Coronary artery (tissue), 2 donors: ENCODE measurements at places on chromosomes 4 and X.

GRCh38 chr4:6938647-6939271 is 29.1 kb downstream of the TBC1D14 start:
- no peak for DNase-seq

DNA sequence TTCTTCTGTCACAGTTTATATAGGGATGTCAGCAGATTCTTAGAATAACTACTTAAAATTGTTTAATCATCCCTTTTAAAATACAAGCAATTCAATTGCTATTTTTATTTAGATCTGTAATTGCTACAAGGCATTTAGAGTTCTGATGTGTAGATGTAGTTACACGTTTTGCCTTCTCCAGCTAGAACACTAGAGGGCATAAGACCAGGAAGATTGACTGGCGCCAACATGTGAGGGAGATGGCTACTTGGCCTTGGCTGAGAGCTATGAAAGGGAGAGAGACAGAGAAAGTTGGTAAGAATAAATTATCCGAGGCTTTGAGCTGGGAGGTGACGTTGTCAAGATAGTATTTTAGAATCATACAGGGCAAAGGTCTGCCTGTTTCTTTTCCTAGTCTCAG is 563.7 kb upstream of the PRKX start:
- DNase-seq, result no peak

- no peak for DNase-seq
Observed at GRCh38 chrX:21379991-21380390, 5.8 kb downstream of the CNKSR2 start.

DNA sequence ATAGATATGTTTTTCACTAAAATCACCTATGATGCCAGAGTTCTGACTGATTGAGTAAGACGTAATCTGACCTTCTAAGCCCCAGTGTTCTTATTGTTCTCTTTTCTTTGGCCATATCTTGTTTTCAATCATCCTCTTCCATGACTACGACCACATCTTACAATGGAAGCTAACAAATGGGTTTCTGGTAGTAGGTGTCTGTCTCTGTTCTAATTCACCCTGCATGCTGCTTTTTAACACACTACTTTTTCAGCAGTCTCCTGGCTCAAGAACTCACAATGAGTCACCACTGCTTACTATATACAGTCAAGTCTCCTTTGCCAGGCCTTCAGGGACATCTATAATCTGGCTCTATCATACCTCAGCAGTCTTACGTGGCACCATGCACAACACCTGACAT is 146.1 kb downstream of the NEXMIF start:
- DNase-seq, result no peak

DNA sequence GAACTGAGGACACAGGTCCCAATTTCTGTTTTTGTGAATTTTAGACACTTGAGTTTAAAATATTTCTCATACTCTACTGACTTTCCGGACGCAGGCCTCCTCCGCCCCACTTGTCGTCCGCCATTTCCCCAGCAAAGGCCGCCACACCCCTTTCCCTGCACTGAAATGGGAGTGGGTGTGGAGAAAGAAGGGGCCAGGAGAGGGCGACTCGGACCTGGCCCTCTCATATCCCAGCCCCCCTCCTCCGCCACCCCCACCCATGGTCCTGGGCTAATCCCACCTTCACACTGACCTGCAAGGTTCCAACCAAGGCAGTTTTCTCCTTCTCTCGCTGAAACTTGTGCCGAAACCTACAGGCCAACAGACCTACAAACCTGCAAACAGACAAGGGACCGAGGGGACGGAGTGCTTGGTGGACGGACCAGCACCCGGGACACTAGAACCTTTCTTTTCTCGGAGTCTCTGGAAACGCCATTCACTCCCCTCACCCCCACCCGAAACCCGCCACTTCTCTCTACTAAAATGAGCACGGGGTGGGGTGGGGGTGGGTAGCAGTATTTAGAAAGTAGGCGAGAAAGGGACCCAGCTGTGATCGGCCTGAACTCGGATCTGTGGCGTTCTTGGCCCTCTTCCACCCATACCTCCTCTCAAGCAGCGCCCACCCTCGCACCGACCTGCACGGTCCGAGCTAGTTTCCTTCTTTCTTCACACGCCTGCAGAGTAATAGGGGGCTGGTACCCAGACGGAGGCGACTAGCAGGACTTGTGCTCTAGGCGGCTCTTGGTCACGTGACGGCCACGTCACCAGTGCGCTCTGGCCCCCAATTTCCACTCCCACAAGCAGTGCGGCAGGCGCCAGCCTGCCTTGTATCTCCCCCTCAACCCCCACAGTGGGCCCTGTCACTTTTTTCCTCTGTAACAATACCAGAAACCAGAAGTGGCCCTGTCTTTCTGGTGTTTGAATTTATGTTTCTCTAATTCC is at the start of gene ARMCX6:
ARMCX6 (minus strand) TSS at position 790 of the 981 bp plus-strand sequence. CDS start 1,380 bp downstream, outside the sequence.
- peak; percentile 87 for DNase-seq

DNA sequence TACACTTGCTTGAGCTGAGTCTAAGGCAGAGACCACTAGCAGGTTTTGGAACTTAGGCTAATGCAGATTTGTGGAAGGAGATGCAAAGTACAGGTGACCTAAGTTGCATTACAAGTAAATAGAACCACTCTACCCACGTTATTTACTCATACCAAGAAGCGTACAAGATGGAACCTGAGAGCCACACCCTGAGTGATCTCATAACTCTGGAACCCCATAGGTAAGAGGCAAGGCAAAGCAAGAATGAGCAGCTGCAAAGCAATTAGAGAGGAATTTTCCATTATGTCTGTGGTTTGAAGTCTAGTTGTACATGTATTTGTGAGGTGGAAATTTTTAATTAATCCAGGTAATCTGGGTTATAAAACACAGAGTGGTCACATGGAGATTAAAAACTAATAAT is 55.4 kb downstream of the CC2D2A start:
- DNase-seq, result no peak

DNA sequence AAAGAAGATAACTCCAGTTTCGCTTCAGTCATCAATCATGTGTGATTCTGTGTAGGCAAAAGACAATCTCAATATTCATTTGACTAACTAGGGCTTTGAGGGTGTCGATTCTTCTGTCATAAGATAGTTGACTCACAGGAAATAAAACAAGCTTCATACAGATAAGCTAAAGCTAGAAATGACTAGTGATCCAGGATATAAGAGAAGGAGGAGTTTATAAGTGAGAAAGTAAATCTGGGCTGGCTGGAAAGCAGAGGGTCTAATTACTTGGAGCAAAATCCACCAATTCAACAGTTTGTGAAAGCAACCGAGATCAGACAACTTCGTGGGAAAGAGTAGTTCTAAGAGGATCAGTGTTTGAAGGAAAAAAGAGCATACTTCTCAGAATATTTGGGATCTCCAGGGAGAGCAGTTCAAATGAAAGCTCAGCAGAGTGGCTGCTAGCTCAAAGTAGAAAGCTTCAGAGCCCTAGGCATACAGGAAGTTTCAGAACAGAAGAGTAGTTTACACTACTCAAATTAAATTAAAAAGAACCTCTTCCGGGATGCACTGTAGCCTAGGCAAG is 429.3 kb downstream of the INPP4B start:
- DNase-seq, result no peak

GRCh38 chr4:119525771-119526712 is 102.6 kb downstream of the PDE5A start:
- DNase-seq, result no peak

DNA sequence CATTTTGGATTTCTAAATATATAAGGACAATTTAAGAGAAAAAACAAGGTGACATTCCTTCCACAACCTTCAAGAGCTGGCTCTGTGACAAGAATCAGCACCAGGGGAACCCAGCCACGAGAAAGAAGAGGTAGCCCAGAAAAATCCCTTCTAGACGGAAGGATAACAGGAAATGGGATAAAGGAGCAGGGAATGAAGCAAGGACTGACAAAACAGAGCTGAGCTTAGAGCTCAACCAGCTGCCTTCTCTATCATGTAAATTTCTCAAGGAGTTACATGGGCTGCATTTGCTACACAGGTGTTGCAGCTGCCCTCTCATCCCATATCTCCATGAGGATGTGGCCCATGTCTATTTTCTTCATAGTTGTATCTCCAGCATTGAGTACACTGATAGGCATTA is 154.2 kb upstream of the PRDX4 start:
- no peak for DNase-seq

- no peak for DNase-seq
Observed at GRCh38 chrX:56397636-56398035, 165.5 kb downstream of the KLF8 start.

DNA sequence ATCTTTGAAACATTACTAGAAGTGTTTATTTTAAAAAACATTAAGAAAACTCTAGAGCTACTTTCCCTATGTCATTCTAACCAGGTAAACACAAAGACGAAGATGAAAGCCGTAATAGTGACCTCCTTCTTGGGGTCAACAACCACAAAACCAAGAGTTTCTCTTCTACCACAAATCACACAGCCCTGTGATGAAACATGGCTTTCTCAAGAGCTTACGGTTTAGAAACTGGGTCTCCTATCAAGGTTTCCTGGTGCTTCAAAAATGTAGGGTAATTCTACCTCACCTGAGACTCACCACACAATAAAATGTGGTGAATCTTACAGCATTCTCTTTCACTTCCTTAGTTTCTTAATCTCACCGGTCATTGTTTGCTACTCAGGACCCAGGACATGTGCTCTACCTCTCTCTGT is 50.9 kb downstream of the CORIN start:
- DNase-seq, result no peak

- DNase-seq, result no peak
Observed at GRCh38 chr4:73917081-73917501, 47.9 kb downstream of the CXCL1 start.

DNA sequence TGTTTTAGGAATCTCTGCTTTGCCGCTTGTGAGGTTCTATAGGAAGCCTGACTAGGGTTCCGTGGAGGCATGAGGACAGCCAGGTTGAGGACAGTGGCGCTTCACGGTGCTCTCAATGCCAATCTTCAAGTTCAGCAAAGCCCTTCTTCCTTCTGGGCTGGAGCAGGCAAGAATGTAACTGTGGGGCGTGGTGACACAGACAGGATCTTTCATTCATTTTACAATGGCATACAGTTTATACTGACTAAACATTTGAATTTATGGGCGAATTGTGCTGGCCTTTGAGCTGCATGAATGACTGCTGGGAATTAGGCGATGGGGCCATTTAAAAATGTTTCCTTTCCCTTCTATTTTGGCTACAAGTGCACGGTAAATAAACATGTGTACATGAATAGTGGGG is 2.9 kb upstream of the NHS start:
- no peak for DNase-seq
